Skin of body (tissue), 3 donors: ENCODE measurements at places on chromosomes 12 and 14.

- no peak for DNase-seq
Measured at GRCh38 chr12:27711317-27711682, 668 bp downstream of the MRPS35 start.

GRCh38 chr12:74365178-74365964 lies 172.3 kb upstream of the ATXN7L3B start:
- DNase-seq, result no peak

DNA sequence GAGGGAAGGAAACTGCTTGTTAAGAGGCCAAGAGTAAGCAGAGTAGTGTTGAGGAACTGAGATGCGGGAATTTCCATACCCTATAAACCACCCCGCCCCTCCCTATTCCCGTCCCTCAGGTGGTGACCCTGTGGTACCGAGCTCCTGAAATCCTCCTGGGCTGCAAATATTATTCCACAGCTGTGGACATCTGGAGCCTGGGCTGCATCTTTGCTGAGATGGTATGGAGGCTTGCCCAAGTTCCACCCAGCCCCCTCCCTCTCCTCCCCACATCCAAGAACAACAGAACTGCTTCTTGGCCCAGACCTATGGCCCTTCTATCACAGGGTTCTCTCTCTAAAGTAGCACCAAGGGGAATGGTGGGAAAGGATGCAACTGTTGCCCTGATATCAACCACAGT lies 2.7 kb downstream of the CDK2 start:
- no peak for DNase-seq

- DNase-seq, result no peak
Measured at GRCh38 chr12:98244136-98244535, 271.3 kb upstream of the TMPO start.

GRCh38 chr12:111355201-111355925 lies 13.5 kb downstream of the PHETA1 start:
- no peak for DNase-seq

GRCh38 chr14:97033556-97034081 lies 236.4 kb downstream of the VRK1 start:
- no peak for DNase-seq

DNA sequence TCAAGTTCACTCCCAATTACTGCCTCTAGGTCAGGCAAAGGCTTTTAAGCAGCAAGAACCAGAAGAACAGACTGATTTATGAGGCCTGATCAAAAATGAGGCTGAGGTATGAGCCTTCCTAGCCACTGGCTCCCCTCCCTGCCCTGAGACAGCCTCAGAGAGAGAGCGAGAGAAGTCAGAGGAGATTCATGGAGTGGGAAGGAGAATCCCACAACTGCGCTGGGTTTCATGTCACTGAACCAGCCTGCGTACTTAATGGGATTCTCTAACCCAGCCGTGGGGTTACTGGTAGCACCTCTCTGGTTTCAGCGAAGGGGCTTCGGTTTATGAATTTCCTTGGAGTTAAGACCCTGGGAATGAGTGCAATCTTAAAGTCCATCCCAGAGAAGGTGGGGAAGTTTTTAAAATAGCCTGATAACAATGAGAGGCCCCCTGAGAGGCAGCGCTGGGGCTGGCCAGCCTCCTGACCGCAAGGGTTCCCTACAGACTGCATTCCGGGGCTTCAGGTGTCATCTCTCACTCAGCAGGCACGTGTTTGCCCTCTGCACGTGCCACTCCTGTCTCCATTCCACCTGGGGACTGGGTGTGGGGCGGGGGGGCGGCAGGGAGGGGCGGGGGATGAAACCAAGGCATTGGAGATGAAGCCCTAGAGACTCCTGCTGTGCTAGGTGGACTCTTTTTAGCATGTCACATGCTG lies 6.1 kb upstream of the GPRC5A start:
- DNase-seq, result no peak

- peak; percentile 83 for DNase-seq
Measured at GRCh38 chr12:127165567-127166392, 1101.2 kb upstream of the TMEM132C start.

GRCh38 chr14:24427537-24428508 lies 1.6 kb downstream of the CBLN3 start:
- no peak for DNase-seq

- no peak for DNase-seq
Measured at GRCh38 chr14:50520947-50521815, 11.2 kb downstream of the MAP4K5 start.

GRCh38 chr14:22388669-22389595 lies 200.1 kb downstream of the DAD1 start:
- DNase-seq, result no peak

DNA sequence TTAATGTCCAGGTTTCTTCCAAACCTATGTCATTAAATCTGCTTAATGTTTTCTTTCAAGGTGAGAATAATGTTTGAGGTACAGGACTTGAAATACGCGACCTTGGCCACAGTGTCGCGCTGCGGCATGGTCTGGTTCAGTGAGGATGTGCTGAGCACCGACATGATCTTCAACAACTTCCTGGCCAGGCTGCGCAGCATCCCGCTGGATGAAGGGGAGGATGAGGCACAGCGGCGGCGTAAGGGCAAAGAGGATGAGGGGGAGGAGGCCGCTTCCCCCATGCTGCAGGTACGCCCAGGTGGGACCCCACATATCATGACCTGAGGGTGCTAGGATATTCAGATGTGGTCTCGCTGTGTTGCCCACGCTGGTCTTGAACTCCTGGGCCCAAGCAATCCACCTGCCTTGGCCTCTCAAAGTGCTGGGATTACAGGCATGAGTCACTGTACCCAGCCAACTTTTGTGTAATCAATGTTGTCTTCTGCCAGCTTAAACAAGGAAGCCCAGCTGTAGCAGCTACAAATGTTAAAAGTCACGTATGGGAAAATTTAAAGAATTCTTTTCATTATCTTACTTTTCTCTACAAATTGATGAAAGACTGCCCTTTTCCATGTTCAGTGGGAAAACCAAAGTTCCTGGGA lies 50.8 kb downstream of the DYNC1H1 start:
- DNase-seq, result no peak

DNA sequence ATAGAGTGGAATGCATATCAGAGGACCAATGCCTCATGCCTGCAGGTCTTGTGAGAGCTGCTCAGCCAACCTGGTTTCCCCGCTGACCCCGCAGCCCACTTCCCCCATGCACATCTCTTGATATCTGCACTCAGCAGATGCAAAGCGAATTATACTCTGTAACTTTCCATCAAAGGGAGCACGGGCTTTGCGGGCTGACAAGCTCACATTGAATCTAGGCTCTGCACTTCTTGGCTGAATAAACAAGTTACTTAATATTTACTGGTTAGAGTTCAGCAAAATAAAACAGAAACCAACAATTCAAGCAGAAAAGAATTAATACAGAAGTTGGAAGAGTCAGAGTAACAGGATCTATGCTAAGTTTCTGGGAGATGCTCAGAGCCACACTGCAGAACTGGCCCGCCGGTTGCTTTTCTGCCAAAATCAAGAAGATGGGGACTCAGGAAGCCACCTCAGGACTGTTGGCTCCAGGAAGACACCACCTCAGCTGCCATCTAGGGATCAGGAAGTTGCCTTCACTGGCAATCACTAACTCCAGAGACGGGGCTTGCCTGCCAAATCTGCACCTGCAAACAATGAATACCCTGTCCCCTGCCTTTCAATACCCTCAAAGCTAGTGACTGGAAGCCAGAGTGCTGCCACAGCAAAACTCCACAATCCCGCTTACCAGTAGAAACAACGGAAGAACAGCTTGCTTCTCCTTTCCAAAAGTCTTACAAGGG lies 46.5 kb downstream of the NR1H4 start:
- no peak for DNase-seq

DNA sequence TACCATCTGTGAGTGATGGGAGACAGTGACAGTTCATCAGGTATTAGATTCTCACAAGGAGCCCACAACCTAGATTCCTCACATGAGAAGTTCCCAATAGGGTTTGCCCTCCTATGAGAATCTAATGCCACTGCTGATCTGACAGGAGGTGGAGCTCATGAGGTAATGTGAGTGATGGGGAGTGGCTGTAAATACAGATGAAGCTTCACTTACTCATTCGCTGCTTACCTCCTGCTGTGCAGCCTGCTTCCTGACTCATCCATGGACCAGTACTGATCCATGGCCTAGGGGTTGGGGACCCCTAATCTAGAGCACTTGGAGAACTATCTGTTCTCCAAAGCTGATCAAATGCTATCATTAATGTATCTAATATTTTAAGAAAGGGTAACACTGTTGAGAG lies 17.7 kb downstream of the CLEC2D start:
- DNase-seq, result no peak

- peak; percentile 94 for DNase-seq
Measured at GRCh38 chr12:59904874-59905521, 309.2 kb downstream of the SLC16A7 start.

- no peak for DNase-seq
Measured at GRCh38 chr14:40870252-40870651, 736.4 kb upstream of the LRFN5 start.

- no peak for DNase-seq
Measured at GRCh38 chr12:13537623-13538022, 341.1 kb downstream of the EMP1 start.

- DNase-seq, result no peak
Measured at GRCh38 chr12:91493308-91493707, 310.7 kb upstream of the DCN start.

- no peak for DNase-seq
Measured at GRCh38 chr14:72732022-72732780, 161.7 kb downstream of the DPF3 start.

DNA sequence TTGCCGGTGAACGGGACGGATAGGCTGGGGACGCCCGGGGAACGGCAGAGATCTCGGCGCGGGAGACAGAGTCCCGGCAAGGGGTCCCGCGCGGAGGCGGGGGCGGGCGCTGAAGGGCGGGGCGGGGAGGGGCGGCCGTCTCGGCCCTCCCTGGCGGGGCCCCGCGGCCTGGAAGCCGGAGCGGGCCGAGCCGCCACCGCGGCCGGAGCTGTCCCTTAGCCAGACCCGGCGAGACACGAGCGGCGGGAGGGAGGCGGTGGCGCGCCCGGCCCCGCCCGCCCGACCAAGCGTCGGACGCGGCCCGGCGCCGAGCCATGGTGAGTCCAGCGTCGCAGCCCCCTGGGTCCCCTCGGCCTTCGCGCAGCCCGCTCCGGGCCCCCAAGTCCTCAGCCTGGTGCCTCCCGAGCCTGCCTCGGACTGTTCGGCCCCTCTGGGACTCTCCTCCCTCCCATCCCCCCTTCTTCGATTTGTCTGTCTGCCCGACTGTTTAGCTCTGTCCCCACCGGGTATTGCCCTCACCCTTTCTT lies at the start of gene ARHGEF40:
Gene ARHGEF40 (plus strand): TSS at position 222 of the 527 bp plus-strand sequence. CDS start 93 bp downstream, at position 315.
- DNase-seq, result peak; percentile 72

GRCh38 chr12:66279123-66279712 lies 23.1 kb upstream of the HELB start:
- no peak for DNase-seq

- DNase-seq, result no peak
Measured at GRCh38 chr14:100681111-100681510, 45.6 kb upstream of the DLK1 start.

DNA sequence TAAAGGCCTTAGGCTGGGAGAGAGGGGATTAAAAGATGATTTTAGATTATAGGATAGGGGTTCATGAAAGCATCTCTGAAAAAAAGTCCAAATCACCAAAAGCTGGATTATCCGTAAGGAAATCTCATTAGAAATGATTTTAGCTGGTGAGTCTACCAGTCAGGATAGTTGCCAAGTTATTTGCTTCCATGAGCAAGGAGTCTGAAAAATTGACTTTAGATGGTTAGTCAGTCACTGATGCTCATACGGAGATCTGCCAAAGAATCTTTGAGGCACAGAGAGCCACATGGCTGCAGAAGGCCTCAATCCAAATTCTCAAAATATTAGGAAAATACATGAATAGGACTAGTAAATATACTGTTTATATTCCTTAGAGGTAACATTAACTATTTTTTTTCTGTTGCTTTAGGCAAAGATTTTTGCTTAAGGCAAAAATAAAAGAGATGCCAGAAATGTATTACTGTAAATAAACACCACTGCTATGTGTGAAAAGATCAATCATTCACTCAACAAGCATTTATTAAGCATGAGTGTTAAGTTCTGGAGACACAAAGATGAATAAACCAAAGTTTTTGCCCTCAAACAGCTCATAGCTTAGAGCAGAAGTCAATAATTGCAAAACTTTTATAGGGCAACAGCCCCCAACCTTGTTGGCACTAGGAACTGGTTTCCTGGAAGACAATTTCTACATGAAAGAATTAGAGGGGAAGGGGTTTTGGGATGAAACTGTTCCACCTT lies 105.2 kb downstream of the BBS10 start:
- no peak for DNase-seq

DNA sequence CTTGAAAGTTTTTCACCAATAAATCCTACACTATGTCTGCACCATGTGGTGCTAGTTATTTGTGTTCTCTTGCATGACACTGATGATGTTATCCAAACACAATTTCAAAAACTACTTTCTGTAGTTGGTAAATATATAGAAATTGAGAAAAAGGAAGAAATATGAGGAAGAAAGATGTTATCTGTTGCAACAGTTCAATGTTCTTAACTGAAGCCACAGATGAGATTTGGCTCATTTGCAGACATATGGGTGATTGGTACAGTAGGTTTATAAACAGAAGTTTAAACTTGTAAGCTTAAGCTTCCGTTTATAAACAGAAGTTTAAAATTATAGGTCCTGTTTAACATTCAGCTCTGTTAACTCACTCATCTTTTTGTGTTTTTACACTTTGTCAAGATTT lies at the start of gene CLEC12A:
Gene CLEC12A (plus strand): TSS at position 229 of the 400 bp plus-strand sequence. CDS start 188 bp downstream, outside the sequence.
- peak; percentile 78 for DNase-seq

GRCh38 chr14:34059925-34060650 lies 109.2 kb upstream of the EGLN3 start:
- peak; percentile 25 for DNase-seq

DNA sequence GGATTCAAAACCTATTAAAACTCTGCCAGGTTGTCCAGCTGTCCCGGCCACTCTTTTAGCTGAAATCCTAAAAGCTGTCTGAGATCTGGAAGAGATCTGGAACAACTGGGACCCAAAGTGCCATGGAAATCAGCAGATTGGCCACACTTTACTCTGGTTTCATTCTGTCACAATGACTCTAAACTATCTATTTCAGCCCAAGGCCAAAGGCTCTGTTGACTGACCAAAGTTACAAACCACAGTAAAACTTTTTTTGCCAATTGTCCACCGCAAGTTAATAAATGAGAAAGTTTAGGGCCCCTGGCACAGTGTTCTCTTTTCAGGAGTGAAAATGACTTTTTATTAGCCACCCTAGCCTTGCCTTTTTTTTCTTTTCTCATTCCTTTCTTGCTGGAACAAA lies 113.4 kb upstream of the CPM start:
- DNase-seq, result no peak

GRCh38 chr14:76169776-76170175 lies 18.1 kb downstream of the GPATCH2L start:
- DNase-seq, result no peak

DNA sequence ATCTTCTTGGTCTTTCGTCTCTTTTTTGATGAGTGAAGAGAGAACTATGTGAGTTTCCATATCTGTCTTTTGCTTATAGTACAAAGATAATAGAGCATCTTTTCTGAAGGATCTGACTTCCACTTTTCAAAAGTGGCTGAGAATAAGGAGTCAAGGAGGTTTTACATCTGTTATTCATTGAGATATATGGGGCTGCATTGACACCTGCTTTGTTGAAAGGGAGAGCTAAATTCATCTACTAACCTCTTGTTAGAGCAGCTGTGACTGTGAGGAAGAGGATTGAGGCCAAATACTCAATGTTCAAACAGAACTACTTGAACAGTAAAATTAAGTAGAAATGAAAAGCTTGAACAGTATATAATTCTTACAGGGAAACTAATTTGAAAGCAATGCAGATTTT lies 130.2 kb upstream of the ATP2B1 start:
- no peak for DNase-seq
